Stimulated activated naive CD8-positive, alpha-beta T cell treated with anti-CD3 and anti-CD28 coated beads, Interleukin-15, Interleukin-2, amounts not matched to agents 100 U/mL and 50 U/mL, for 24 hours (primary cell): ENCODE measurements at places on chromosomes 2 and 18.

- DNase-seq = no peak
Observed at GRCh38 chr2:203780231-203780630, 73.8 kb downstream of the CD28 start.

- DNase-seq = no peak
Observed at GRCh38 chr18:77250926-77251729, 1.5 kb downstream of the GALR1 start.

DNA sequence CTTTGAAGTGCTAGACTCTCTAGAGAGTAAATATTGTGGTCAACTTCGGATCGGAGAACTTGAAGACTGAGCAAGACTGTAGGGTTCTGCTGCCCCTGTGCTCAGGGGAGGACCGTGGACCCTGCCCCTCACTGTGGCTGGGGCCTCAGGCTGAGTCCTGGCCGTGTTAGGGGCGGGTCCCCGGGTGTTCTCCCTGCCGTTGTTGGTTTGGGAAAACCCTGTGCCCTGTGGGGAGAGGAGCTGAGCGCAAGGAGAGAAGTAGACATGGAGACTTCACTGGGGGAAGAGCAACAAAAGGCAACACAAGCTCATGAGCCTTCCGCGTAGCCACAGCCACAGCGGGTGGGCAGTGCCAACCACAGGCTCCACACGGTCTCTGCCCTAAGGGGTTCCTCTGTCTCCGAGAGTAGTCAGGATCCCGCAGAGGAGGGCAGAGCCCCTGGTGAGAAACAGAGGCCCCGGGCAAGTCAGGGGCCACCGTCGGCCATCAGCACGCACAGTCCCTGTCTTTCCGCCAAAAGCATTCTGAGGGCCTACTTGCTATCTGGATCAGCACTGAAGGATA lies 53.1 kb downstream of the NTSR2 start:
- DNase-seq = no peak

DNA sequence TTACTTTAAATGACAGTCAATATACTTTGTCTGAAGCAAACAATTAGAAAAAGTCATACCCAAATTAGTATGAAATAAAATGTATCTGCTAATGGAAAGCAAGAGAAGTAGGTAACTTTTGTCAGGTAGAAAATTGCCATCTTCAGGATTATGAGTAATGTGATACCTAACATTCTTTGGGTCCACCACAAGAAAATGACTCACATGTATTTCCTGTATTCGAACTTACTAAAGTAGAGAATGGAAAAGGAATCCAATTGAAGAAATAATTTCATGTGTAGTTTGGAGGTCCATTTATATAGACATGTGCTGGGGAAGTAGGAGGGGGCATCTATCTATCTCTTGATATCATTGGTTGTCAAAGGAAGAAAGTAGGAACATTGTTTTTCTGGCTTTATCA lies 636.2 kb upstream of the CHAC2 start:
- no peak for DNase-seq

- DNase-seq = no peak
Observed at GRCh38 chr2:88416016-88416663, 36.4 kb downstream of the FOXI3 start.

GRCh38 chr18:50594942-50595341 lies 35.1 kb downstream of the MAPK4 start:
- DNase-seq = no peak

- no peak for DNase-seq
Observed at GRCh38 chr2:127485051-127485693, 41.1 kb downstream of the IWS1 start.

DNA sequence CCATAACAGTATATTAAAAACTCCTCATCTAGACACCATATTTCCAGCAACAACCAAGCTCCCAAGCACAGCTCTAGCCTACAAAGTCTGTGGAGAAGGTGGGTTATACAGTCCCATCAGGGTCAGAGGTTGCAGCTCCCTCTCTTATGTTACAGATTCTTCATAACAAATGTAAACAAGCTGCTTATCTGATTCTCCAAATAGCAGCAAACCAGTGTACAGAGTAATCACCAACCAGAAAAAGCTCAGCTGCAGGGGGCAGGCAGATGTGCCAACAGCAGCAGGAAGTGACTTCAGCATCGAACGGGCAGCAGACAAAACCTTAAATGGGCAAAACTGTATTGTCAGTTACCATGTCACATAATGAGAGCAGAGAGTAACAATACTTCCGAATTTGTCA lies 52.9 kb upstream of the NABP1 start:
- no peak for DNase-seq

GRCh38 chr2:96970248-96970875 lies 16.0 kb downstream of the FAM178B start:
- no peak for DNase-seq

DNA sequence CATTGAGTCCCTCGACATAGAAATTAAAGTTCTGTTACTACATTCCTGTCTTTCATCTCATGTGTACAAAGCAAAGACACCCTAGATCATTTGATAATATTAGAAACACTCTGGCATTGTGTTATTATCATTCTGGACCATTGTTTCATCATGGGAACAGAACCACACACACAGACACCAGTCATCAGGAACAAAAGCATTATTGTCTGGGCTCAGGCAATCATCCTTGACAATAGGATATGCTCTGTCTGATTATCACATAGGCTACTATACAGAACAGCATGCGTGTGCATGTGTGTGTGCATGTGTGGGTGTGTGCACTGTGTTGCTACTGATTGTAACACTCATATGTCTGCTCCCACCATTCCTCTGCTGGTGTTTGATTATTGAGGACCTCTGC lies 242.5 kb downstream of the SH3BP4 start:
- DNase-seq = no peak

GRCh38 chr2:132374961-132375360 lies 41.6 kb upstream of the GPR39 start:
- DNase-seq = no peak

DNA sequence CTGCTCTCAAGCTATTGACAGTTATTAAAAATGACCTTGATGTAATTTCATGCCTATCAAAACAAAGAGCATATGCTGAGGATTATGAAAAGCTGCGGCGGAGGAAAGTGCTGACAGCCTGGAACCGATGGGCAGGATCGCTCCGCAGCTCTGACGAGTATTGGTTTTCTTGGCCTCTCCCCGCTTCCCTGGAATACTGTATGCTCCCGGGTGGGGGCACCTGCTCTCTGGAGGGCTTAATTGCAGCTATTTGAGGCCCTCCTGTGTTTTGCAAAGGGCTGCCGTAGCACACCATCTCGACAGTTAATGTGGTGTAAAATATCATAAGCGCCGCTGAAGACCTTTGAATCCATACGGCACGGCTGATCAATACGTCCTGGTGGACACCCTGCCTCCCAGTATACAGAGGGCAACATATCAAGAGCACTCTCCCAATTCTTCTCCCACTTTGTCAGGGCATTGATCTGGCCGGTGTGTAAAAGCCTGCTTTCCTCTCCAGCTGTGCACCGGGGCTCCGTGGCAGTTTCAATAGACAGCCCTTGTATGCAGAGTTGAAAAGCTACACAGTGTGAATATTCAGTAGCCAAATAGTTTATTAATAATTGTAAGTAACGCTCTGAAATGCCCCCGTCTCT lies 662.4 kb downstream of the GALR1 start:
- DNase-seq = no peak

DNA sequence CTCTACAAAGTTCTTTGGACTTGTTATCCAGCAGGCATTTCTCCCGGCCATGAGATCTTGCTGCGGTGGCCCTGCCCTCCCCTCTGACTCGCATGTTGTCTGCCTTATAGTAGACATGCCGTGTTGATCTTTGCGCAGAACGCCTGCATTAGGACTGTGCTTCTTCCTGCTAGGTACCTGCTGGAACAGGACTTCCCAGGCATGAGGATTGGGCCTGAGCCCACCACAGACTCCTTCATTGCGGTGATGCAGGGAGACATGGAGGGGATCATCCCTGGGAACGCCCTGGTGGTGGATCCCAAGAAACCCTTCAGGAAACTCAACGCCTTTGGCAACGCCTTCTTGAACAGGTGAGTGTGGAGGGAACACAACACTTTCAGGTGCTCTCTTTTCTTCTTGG lies 10.1 kb downstream of the EHD3 start:
- no peak for DNase-seq

DNA sequence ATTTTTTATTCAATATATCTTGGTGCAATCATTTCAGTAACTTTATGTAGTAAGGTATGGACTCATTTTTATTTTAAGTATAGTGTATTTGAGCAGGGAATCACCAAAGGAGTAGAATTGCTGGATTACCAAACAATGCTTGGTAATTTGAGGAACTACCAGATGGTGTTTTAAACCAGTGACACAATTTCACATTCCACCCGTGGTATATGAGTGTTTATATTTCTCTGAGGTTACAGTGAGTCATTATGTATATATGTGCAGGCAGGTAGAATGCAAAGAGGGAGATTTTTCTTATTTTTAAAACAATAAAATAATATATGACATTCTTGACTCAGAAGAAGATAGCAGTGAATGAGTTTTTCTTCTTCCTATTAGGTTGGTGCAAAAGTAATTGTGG lies 596.9 kb downstream of the DCC start:
- no peak for DNase-seq

DNA sequence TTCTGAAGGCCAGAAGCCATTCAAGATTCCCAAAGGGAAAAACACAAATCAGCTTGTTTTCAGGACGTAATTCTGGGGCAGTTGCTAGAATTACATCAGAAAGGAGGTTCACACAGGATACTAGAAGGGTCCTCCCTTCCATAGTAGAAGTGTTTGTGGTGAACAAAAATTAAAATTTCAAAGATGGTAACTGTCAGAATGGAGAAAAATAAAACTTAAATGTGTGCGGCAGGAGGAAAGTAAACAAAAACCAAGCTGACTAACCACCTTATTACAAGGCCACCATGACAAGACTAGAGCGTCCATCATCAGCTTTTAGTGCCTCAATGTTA lies 9.7 kb upstream of the TPRKB start:
- DNase-seq = no peak

GRCh38 chr18:36735130-36735529 lies 93.7 kb downstream of the TPGS2 start:
- no peak for DNase-seq

GRCh38 chr18:35494251-35495220 lies 3.2 kb downstream of the INO80C start:
- DNase-seq = no peak

- DNase-seq = no peak
Observed at GRCh38 chr2:233367586-233367985, 13.3 kb downstream of the DGKD start.

GRCh38 chr2:46984642-46985476 lies 69.3 kb upstream of the MCFD2 start:
- peak; percentile 66 for DNase-seq

DNA sequence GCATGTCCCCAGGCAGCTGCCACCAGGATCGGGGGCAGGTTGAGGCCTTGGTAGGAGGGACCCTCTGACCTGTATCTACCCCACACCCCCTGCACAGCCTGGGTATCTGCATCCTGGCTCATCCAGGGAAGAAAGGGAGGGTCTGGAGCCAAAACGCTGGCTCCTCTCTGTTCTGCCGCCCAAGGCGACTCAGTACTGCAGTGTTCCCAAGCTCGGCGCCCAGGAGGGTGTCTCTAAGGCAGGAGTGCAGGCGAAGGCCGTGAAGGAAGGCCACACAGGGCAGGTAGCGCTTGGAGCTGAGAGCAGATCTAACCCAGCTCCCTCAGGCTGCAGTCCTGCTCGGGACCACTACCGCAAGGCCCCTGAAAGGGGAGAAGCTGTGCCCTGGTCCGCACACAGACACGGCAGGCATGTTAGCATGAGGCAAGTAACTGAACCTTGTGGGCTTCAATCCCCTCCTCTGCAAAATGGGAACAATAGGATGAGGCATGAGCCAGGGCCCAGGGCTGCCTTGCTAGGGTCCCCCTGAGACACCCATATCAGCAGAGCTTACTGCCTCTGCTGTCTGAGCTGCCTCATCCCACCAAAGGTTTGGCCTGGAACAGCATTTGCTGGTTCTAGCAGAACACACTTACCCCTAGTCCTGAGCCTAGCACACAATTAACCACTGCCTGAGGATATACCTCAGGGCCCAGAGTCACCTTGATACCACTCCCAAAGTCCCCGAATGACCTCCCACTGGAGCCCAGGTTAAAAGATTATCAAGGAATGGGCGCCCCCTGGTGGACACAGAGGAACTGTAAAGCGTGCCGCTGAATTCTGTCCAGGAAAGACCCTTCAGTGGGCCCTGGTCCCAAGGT lies 6.5 kb downstream of the PTMA start:
- peak; percentile 89 for DNase-seq

GRCh38 chr2:205930209-205930608 lies 155.8 kb downstream of the INO80D start:
- no peak for DNase-seq

DNA sequence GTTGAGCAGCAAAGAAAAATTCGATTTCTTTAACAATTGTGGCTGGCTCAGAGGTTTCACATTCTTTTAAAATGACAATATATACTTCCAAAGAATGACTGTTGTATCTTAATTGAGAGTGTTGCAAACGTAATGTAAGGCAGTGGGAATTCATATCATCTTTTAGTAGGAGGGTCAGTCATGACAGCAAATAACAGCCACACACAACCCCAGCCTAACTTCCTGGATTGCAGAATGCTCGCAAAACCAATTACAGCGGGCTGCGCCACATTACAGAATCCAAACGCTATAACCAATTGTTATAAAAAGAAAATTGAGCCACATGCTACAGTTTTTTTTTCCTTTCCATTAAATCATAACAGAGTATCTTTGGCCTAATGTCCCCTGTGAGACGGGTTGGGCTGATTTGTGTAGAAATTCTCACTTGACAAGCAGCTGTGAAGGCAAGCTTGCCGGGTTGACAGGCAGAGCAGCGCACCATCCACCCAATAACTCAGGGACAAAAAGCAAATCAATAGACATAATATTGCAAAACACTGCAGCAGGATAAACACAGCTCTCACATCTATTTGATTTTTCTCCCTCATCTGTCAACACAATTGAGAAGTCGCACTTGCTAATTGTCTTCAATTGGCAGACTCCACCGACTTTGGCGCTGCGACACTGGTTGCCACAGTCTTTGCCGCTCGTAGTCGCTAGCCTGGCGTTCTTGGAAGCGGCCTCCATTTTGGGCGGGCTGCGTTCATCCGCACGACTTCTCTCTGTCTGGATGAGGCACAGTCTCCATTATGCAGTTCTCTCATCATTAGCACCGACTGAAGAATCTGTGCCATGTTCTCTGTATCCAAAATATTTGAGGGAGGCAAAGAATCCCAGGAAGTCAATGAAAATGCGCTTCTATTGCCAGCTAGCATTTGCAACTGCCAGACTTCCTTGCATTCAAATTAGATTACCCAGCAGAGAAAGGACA lies 95.0 kb upstream of the CCDC68 start:
- DNase-seq = no peak

GRCh38 chr2:203535784-203536585 lies 884 bp upstream of the RAPH1 start:
- no peak for DNase-seq
